ENCODE measurements at places on chromosomes 1 and 21.

DNA sequence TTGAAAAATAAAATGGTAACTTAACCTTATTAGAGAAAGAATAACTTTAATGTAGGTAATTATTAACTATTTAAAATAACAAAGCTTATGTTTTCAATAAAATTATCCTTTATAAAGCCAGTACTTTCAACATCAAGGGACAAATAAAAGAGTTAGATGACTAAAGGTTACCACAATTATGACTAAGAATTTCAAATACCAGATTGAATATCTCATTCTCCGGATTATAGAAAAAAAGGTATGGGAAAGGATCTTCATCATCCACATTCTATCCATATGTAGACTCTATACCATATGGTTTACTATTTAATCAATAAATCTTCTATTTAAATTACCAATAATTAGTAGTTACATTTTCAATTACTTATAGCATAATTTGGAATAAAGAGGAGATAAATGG, 62.8 kb downstream of the TOR3A start:
- no peak for DNase-seq

DNA sequence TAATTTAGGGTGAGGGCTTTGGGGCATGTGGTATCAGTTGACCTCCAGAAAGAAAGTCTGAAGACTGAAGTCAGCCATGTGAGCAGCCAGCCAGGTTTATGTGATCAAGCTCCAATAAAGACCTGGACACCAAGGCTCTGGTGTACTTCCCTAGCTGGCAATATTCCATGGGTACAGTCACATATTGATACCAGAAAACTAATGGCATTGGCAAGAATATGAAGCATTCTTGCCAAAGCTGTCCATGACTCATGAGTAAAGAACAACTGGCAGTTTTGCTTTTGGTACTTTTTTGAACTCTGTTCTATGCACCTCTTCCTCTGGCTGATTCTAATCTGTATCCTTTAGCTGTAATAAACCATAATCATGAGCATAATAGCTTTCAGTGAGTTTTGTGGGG, 415.3 kb upstream of the CAMK1G start:
- DNase-seq: no peak

DNA sequence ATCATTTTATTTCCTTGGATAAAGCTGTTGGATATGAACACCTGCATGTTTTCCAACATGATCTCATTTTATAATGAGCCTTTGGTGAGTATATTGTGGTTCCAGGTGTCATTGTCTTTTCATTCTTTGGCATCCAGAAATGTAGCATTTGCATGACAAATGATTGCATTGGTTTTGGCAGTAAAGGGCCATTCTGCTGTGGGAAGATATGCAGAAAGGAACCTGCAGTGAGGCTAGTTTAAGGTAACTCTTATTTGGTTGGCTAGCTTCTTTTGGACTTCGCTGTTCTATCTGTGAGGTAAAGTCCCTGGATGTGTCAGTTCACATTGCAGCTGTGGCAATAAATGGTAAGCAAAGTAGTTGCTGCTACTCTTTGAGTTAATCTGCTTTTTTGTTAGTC, 343.0 kb downstream of the AMY1C start:
- no peak for DNase-seq

- DNase-seq: peak; percentile 89
Observed at GRCh38 chr1:156910309-156910782, 10.1 kb upstream of the LRRC71 start.

DNA sequence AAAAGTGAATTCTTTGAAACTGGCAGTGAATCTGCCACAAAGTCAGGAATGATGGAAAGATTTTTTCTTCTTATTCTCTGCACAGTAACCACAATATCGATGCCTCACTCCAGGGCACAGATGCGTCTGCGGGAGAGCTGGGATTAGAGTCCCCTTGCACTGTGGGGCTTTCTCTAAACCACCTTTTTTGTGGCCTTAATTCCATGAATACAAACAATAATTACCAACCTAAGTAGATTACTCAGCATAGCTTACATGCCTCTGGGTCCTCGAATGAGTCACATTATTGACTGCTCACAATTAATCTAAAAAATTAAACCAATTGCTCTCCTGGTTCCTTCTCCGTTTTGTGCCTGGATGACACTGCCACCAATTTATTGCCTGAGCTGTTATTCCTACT, 125.8 kb downstream of the KAZN start:
- no peak for DNase-seq

GRCh38 chr21:34836103-34836932, 167.5 kb downstream of the CLIC6 start:
- DNase-seq: no peak
